Esophagus squamous epithelium (tissue), 5 donors: ENCODE measurements at places on chromosomes 4 and X.

GRCh38 chrX:84477114-84477513 lies 25.1 kb downstream of the HDX start:
- no peak for DNase-seq

GRCh38 chr4:88033309-88033708 lies 25.9 kb downstream of the PKD2 start:
- DNase-seq = no peak

DNA sequence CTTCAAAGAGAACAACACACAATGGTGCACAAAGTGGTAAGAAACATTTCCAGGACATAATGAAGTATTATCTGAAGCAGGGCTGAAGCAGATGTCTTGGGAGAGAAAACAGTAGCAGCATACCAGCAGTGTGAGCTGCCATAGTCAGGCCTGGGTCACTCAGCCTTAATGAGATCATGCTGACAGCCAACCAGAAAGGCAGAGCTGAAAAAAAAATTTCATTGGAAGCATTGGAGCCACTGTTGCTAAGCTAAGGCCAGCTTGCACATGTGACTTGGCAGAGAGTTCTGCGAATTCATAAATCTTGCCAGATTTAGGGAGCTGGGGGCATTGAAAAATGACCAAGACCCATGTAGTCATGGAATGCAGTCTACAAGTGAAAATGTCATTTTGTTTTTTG lies 444.0 kb upstream of the PITX2 start:
- DNase-seq = no peak

DNA sequence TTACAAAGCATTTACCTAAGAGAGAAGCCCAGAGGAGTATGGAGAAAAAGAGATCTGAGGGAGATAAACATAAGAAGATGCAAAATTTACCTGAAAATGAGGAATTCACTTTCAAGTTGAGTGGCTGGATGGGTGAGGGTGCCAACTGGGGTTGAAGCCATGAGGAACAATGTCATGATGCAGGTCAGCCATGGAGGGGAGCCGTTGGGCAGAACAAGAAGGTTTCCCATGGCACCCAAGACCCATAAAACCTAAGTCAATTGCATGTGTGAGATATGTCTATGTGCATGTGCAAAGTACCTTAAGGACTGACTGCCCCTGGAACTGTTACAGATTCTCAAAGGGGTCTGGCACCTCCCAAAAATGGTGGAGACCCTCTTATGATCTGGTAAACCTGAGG lies 46.6 kb upstream of the PRRG1 start:
- DNase-seq = no peak

GRCh38 chr4:182885738-182886077 lies 31.5 kb downstream of the DCTD start:
- no peak for DNase-seq

GRCh38 chr4:105965183-105965800 lies 70.0 kb downstream of the NPNT start:
- no peak for DNase-seq
